Hindlimb muscle (tissue), 1 donor: ENCODE measurements at places on chromosomes 1 and 21.

- DNase-seq: no peak
These were observed 143.9 kb downstream of the CLIC6 start for GRCh38 chr21:34812504-34813265.

DNA sequence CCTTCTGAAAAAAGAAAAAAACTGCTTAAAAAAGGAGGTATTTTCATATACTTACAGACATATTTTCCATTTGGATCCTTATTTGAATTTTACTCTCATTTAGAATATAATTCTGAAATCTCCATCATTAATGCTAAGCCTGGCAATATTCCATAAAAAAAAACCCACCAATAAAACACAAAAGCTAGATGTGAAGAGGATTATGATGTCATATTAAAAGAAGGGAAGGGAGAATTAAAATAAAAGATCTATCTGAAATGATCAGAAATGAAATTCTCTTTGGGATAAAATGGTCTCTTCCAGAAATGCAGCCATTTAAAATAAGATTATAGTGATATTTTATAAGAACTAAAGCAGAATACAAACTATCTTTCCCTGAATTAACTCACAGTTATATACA, 206.7 kb upstream of the CAMK1G start:
- no peak for DNase-seq

GRCh38 chr1:150561254-150561973, 12.2 kb downstream of the ADAMTSL4 start:
- peak; percentile 97 for DNase-seq

DNA sequence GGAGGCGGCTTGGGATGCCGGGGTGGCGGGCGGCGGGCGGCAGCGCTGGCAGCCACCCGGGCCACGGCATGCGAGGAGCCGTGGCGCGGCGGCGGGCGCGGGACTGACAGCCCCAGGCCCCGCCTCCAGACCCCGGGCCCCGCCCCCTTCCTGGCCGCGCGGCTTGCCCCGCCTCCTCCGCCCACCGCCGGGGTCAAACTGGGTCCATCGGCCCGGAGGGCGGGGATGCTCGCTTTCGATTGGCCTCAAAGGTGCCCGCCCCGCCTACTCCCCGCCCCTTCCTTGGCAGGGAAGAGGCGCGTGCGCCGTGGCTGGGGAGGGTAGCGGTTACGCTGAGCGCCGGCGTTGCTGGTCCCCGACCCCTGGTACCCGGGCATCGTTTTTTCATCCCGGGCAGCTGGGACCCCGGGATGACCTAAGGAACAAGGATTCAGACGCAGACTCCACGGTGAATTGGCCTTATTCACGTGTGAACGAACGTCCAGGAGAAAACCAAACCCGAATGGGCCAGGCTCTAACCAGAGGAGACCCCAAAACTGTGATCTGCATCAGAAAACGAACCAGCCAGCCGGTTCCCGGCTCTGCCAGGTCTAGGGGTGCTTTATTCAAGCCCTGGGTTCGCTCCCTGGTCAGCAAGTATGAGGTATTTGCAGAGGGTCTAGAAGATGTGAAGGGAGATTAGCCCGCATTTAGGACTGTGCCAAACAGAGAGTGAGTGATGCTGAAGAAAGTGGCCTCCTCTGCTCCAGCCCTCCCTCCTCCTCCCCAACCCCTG, 117.2 kb upstream of the GUCA2B start:
- DNase-seq: peak; percentile 93

- no peak for DNase-seq
These were observed 131.2 kb downstream of the URB2 start for GRCh38 chr1:229757226-229757625.

DNA sequence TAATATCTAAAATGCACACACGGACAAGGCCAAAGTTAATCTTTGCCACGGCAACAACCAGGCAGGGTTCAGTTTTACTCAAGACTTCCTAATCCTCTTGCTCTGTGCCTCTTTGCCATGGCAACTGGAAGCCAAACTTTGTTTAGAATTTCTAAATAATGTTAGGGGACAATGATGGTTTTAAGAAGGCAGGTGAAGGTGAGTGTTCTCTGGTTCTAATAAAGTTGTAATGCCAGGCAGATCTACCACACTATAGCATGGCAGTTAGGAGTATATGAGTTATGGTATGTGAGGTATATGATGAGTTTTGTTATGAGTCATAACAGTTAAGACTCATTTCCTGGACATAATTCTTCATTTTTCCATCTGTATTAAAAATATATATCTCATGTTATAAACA, 2.7 kb downstream of the PTPRC start:
- DNase-seq: no peak

DNA sequence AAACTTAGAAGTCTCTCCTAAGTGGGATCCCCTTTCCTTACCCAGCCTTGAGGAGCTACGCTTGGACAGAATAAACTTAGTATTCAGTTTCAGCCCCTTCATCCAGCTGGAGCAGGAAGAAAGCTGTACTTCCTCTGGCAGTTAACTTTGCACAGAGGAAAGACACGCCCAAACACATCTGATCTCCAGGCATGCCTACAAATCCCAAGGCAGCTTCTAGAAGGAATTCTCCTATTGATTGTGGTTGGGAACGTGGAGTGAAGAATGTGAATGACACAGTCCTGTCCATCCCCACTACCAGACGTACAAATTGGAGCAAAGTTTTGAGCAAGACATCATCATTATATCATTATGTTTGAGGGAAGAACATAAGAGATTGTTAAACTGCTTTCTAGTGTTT, 6.6 kb upstream of the AK4 start:
- peak; percentile 8 for DNase-seq

DNA sequence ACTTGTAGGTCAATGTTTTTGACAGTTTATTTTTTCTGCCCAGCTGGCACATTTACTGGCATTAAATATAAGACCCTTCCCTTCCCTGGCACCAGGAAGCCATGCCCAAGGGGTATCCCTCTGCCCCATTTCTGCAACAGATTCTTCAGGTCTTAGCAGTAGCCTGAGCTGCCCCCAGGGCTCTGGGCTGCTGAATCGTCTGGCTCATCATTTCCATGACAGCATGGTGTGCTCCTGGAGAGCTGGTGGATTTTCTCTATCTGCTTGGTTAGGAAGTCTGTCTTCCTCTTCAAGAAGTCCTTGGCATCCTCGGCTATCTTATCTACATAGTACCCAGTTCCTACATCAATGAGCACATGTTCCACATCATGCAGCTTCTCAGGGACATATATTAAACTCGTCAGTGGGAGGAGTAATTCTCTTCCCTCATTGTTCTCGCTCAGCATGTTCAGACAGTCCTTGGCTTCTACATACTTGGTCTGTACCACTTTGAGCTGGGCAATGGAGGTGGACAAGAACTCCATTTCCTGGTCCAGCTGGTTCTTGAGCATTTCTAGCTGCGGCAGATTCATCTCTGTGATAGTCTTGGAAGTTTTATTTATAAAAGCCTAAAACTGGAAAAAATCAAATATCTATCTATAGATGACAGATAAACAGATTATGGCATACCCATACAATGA, 23.5 kb downstream of the MIA3 start:
- DNase-seq: no peak

GRCh38 chr1:12518931-12519692, 98.9 kb downstream of the DHRS3 start:
- peak; percentile 47 for DNase-seq

DNA sequence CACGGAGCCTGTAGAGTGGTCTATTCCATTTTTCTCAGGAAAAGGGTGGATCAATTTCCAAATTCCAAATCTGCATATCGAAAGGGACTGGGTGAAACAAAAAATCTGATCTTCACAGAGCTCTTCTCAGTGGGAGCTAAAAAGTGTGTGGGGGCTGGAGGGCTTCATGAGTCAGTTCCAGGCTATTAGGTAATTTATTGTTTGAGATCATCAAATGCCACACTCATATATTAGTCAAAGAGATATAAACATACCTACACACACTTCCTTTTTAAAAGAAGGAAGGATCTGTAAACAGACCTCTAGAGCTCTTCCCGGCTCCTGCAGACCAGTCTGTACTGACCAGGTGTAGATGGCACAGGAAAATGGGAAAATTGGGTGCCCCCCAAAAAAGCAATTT, 175.4 kb downstream of the ZBTB18 start:
- no peak for DNase-seq

GRCh38 chr1:109113590-109114341, at the start of gene ELAPOR1:
ELAPOR1 (plus strand) TSS chr1:109114115; CDS start chr1:109114184, 69 bp downstream.
- DNase-seq: peak; percentile 51

DNA sequence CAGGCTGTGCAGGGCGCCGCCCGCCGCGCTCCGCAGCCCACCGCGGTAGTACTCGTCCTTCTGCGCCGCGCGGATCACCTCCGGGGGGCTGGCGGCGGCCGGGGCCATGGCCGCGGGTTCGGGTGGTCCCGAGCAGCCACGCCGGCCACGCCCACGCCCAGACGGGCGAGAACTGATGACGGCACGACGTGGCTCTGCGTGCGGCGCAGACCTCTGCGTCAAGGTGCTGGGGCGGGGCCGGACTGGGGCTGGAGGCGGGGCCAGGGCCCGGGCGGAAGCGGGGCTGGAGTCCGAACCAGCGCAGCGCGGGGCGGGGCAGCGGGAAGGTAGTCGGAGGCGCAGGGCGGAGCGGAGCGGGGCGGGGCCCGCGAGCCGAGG, at the start of gene PEX10:
TSS of gene PEX10 (minus strand) at position 170 of the 378 bp plus-strand sequence. CDS start at position 108, 62 bp downstream.
- DNase-seq: peak; percentile 96

GRCh38 chr1:21909787-21910503, 27.2 kb downstream of the HSPG2 start:
- peak; percentile 74 for DNase-seq

- DNase-seq: no peak
These were observed 37.3 kb downstream of the PLEKHO1 start for GRCh38 chr1:150186789-150187559.

GRCh38 chr1:3390291-3390690, 64.2 kb upstream of the ARHGEF16 start:
- no peak for DNase-seq

- no peak for DNase-seq
These were observed 6.7 kb downstream of the ZBTB7B start for GRCh38 chr1:155009221-155009711.

GRCh38 chr21:20538039-20538658, 460.1 kb upstream of the NCAM2 start:
- DNase-seq: no peak
